Lung microvascular endothelial cell (primary cell): ENCODE measurements at places on chromosomes 6 and 20. TPM values are rescaled to one million over a fixed set of nuclear protein-coding genes. Genes with fewer than 3 reads are reported as not detected.

GRCh38 chr6:151390276-151390850, 996 bp downstream of the ZBTB2 start:
- DNase-seq = peak; percentile 99

SIRPB2 gene
- total RNA-seq = 0.20 and 0.65 TPM in 2 replicates

DNA sequence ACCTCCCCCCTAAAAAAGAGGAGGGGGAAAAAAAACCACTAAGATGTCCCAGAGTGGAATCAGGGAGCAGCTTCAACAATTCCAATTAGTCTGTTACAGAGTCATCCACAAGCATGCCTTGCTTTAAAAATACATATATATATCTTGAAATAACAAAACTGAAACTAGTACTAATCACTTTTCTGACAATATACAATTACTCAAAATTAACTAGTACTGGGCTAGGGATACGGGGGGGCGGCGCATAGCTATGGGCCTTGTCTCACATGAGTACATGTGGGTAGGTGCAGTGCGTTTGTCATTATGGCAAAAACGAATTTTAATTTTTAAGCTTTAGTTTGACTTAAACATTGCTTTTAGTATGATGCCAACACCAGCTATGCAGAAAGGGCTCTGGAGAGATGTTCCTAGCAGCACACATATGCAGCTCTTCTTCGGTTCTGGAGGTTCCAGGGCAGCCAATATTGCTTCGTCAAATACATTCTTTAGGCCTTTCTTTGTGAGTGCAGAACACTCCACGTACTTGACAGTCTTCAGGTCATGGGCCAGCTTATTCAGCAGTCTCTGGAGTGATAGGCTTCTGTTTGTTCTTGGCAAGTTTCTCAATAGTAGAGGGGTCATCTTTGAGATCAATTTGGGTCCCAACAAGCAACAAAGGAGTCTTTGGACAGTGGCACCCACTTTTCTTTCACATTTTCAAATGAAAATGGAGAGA, 38.8 kb downstream of the ITCH start:
- no peak for DNase-seq

GRCh38 chr20:36343641-36344040, 37.5 kb downstream of the DLGAP4 start:
- no peak for DNase-seq

FAM83B gene
- total RNA-seq = not detected in 2 replicates

GRCh38 chr6:163721922-163722692, 307.6 kb downstream of the QKI start:
- DNase-seq = no peak

DNA sequence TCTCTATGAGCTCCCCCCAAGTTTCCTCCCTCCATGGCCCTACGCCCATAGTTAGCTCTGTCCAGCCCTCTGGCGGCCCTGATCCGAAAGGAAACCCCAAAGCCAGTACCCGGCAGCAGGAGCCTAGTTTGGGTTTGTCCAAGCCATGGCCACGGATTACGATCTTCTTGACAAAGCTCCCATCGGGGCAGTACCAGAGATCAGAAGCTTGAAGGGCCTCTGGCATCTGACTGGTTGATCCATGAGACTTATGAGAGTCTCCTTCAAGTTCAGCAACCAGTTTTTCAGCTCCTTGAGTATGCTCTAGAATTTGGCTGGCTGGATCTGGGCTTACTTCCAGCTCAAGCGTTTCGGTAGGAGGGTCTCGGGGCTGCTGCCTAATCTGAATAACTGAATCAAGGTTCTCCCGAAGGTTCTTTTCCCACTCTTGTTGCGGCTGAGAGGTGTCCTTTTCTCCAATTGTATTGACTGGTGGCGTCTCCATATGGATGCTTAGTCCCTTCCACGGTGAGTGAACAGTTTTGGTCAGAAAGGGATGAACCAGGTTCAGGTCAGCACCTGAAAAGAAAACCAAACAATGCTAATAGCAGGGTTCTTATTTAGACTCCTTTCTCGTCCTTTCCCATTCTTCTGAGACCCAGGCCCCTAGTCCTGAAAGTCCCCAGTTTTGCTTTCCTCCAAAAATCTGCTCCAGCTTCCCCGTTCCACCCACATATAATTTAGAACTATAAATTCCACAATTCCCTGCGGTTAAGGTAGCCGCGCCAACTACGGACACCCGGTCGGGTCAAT, 595 bp downstream of the FKBPL start:
- no peak for DNase-seq

TRIM31 gene
- not detected in 2 replicates for total RNA-seq

- DNase-seq = peak; percentile 21
These were observed 59.9 kb downstream of the EYA2 start for GRCh38 chr20:46954490-46955038.

- DNase-seq = no peak
These were observed 196.3 kb upstream of the FUT9 start for GRCh38 chr6:95819461-95819860.

C6orf15 gene
- total RNA-seq = not detected in 2 replicates

- no peak for DNase-seq
These were observed 70.1 kb downstream of the NRN1 start for GRCh38 chr6:5936631-5937030.
